ENCODE measurements at places on chromosomes 7 and 10.

DNA sequence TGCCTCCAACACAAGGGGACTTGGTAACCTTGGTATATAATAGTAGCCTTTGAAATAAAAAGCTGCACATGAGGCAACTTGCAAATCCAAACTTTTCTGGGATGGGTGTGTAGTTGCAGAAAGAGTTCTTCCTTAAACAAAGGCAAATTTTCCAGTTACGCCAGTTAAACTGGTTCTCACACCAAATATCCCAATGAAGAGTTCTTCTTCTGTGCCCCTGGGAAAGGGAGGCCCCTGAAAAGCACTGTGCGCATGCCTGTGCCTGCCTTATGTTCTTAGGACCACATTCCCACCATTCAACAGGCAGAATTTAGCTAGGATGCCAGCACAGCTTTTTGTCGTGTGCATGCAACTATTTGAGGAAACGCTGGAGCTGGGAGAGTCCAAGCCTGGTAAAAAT, 164.8 kb upstream of the SLC25A13 start:
- DNase-seq, result no peak

DNA sequence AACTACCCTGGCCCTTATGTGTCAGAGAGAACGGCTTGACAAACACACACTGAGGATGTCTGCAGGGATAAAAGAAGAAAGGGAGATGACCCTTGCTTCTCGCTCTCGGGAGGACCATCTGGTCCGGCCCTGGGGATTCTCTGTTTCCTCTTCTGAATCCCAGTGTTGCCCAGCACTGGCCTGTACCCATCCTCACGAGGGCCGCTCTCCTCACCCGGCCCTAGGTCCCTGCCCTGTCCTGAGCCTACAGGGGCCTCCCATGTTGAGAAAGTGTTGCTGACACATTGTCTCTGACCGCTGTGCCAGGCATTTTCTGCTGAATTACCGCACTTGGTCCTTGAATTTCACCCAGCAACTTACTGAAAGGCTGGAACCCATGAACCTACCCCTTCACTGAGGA, 171.9 kb upstream of the LANCL2 start:
- DNase-seq, result no peak

GRCh38 chr7:54758702-54759592, at the start of gene SEC61G:
SEC61G (minus strand) TSS chr7:54759211; CDS start chr7:54757588, 1,623 bp downstream.
- peak; percentile 91 for DNase-seq

DNA sequence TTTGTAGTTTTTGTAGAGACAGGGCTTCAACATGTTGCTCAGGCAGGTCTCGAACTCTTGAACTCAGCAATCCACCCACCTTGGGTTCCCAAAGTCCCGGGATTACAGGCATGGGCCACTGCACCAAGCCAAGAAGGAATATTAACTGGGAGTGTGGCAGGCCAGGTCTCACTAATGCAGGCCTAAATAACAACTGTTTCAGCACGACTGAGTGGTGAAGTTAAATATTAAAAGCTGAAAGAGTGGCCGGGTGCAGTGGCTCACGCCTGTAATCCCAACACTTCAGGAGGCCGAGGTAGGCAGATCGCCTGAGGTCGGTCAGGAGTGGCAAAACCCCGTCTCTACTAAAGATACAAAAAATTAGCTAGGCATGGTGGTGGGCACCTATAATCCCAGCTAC, 21.1 kb downstream of the CHUK start:
- no peak for DNase-seq

DNA sequence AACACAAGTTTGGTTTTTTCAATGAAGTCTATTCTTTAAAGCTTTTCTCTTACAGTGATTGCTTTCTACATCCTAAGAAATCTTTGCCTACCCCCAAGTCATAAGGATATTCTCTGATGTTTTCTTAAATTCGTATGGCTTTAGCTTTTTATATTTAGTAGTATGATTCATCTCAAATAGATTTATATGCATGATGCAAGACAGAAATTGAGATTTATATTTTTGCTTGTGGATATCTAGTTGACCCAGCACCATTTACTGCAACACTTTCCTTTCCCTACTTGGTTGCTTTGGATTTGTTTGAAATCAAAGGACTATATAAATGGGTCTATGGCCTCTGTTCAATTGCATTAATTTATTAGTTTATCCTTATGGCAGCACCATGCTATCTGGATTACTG, 113.9 kb downstream of the ZNF438 start:
- DNase-seq, result no peak

- DNase-seq, result no peak
Measured at GRCh38 chr7:112981966-112982365, 104.7 kb downstream of the GPR85 start.
